NCI-H1417 (cell line): ENCODE measurements at places on chromosomes 1 and 21.

DNA sequence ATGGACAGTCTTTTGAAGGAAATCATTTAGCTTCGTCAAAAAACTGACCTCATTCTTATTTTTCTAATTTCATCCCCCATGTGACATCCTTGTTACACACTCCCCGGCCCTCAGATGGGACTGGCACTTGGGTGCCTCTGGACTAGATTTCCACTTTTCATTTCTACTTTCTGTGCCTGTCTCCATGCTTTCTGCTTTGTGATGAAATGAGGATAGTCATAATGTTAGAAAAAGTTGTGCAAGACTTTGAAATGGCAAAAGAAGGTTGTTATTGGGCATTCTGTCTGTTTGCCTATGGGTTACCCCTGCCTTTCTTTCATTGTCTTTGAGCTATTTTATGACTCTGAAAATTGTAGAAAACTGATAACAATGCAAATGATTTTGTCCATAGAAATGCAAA is 54.9 kb downstream of the MDM4 start:
- DNase-seq: no peak

- DNase-seq: peak; percentile 86
These were observed 15.2 kb downstream of the PTPRF start for GRCh38 chr1:43545695-43546387.

- DNase-seq: no peak
These were observed 3.4 kb upstream of the HEYL start for GRCh38 chr1:39642796-39643195.

- no peak for DNase-seq
These were observed 21.2 kb upstream of the CLIC6 start for GRCh38 chr21:34647555-34647954.
